ENCODE measurements at places on chromosomes 1 and 21. TPM values are rescaled to one million over a fixed set of nuclear protein-coding genes. Genes with fewer than 3 reads are reported as not detected.

FAM151A gene
- not detected for total RNA-seq

SLC9C2 gene
- not detected for total RNA-seq

TRIM17 gene
- total RNA-seq, result 4.0 TPM

PCP4L1 gene
- total RNA-seq, result 1.3 TPM

OXCT2 gene
- total RNA-seq, result 1.1 TPM

CFAP107 gene
- not detected for total RNA-seq

SUSD4 gene
- 3.2 TPM for total RNA-seq

UBASH3A gene
- not detected for total RNA-seq

CD84 gene
- not detected for total RNA-seq

All from airway epithelial cell (primary cell).